Inflammatory macrophage treated with lipopolysaccharide for 4 hours (primary cell): ENCODE measurements at places on chromosomes 3 and 15.
A peak's percentile ranks its signal among the peaks of the same experiment; 100 is the strongest.

DNA sequence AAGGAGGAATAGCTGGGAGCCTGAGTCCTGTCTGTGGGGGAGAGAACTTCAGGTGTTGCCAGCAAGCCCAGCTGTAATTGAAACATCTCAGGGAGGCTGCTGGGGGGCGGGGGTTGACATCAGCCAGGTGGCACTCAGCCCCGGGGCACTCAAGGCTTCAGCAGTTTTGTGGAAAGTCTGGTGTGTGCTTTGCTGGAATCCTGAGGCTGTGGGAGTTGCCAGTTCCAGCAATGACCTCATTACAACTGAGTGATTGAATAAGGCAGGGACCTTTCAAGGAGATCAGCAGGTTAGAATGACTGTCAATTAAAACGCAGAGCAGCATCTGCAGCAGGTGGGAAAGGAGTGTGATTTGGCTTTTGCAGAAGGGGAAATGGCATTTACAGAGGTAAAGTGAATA lies 75.7 kb downstream of the FAM43A start:
- no peak for DNase-seq

- DNase-seq = no peak
These were observed 7.8 kb upstream of the AHSG start for GRCh38 chr3:186605078-186605477.

GRCh38 chr15:22887157-22887951 lies 48.9 kb downstream of the NIPA2 start:
- peak; percentile 81 for DNase-seq

DNA sequence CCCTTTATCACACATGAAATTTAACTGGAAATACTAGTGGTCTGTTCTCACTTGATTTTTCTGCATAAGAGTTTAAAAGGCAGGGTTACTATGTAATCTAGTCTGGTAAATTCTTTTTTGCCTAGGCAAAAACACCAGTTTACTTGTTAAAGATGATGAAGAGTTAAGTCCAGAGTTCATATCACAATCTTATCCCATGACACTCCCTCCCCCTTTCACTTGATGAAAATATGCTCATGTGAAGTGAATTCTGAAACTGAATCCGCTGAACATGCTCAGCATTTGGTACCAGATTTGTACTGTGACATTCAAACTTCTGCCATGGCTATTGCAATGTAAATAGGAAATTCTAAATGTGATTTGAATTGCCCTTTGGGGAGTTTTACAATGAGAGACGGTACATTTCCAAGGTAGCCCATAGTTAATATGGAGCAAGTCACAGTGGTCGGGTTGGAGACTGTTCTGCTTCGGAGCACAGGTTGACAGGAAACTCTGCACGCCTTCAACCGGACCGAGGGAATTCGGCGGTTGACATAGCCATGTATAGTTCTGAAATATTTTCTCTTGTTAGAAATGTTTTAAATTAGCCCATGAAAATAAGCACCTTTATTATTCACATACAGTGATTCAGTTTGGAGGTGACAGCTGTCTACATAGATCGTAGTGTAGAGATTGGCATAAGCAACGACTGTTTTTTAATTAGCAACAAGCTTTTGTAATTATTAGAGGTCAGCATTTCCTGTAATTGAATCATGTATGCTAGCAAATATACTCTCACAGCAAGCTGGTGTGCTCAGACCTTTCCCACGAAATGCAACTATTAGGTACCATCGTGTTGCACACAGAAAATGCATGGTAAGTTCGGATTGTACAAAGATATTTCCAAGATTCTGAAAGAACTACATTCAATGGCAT lies 768.6 kb upstream of the GOLIM4 start:
- DNase-seq = no peak

- DNase-seq = no peak
These were observed 277.0 kb upstream of the PLSCR5 start for GRCh38 chr3:146881966-146882760.

DNA sequence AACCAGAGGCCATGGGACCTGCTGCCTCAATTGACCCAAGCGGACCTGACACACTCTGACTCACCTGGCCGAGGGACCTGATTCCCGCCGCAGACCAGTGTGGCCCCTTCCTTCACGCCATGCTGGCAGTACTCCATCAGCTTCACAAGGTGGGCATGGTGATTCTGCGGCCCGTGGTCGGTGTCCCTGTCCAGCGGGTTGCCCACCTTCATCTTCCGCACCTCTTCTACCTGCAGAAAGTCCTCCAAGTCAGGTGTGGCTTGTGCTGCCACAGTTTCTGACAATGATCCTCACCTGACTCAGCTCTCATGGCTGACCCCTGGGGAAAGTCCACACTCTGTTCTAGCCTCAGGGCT lies 25.9 kb upstream of the SLC41A3 start:
- no peak for DNase-seq

DNA sequence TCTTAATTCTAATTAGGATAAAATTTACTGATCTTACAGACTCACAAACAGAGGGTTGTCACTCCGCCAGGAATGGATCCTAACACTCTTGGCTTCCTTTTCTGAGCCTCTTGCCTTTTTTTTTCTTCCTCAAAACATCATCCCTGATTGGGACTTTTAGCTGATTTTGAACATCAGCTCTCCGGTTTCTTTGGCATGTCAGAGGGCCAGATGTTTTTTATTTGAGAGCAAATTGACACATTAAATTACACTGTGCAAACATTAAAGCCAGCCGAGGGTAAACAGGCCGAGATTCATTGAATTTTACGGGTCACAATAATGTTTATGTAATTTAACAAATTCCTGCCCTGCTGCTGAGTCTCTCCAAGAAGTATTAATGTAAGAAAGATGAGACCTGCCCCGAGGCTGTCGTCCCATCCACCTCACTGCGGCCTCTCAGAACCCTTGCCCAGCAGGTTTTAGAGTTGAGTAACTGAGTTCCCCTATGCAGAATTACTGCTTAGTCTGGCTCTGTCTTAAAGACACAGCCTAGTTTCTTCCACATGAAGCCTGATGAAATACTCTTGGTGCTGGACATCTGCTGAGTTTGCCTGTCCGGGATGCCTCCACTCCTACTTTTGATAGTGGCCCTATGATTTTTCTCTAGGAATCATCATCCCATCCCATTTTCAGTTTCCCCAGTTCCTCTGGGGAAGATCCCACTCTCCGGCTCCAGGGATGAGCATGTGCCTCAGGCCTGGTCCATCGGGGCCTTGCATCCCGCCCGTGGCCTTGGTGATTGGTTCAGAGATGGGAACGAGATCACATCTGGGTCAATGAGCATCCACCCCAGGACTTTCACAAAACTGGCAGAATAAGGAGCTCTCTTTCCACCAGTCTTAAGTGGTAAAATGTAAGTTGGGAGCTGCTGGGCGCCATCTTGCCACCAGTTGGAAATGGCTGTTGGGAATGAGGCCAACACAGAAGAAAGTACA lies 226.6 kb upstream of the TLE3 start:
- no peak for DNase-seq

GRCh38 chr3:143302638-143303171 lies 183.1 kb downstream of the CHST2 start:
- no peak for DNase-seq

- no peak for DNase-seq
These were observed 313.9 kb downstream of the POLQ start for GRCh38 chr3:121231872-121232271.

- DNase-seq = no peak
These were observed 180.4 kb upstream of the NR2E3 start for GRCh38 chr15:71629781-71630474.

GRCh38 chr15:37824717-37825382 lies 109.6 kb upstream of the TMCO5A start:
- peak; percentile 56 for DNase-seq

GRCh38 chr15:86193716-86194380 lies 114.2 kb downstream of the AGBL1 start:
- DNase-seq = no peak

- no peak for DNase-seq
These were observed 769 bp upstream of the SELENOS start for GRCh38 chr15:101277943-101278564.

DNA sequence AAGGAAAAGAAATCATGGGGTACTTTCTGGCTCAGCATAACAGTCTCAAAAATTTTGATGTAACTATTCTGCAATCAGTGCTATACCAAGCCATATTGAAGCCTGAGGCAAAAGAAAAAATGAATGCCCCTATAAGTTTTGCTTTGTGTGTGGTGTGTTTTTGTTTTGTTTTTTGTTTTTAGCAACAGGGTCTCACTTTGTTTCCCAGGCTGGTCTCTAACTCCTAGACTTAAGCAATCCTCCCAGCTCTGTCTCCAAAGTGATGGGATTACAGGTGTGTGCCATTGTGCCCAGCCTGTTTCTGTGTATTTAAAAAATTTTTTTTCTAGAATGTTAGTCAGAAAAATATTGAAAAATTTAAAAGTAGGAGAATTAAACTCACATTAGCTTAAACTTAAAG lies 93.2 kb downstream of the ZNF280D start:
- no peak for DNase-seq

- peak; percentile 43 for DNase-seq
These were observed 966 bp downstream of the MYO1E start for GRCh38 chr15:59371458-59372351.
